IMR-90 (cell line): ENCODE measurements at places on chromosomes 3 and 15. TPM values are rescaled to one million over a fixed set of nuclear protein-coding genes. Genes with fewer than 3 reads are reported as not detected.

Gene LOXL1
- 146 and 148 TPM in 2 replicates for total RNA-seq

Gene EPHB1
- under 0.01 and 0.36 TPM in 2 replicates for total RNA-seq

Gene TIGIT
- total RNA-seq: not detected in 2 replicates

Gene ZNF80
- total RNA-seq: not detected in 2 replicates

Gene CLDN1
- total RNA-seq: 4.7 and 7.2 TPM in 2 replicates

Gene PSMA4
- total RNA-seq: 208 and 344 TPM in 2 replicates

DNA sequence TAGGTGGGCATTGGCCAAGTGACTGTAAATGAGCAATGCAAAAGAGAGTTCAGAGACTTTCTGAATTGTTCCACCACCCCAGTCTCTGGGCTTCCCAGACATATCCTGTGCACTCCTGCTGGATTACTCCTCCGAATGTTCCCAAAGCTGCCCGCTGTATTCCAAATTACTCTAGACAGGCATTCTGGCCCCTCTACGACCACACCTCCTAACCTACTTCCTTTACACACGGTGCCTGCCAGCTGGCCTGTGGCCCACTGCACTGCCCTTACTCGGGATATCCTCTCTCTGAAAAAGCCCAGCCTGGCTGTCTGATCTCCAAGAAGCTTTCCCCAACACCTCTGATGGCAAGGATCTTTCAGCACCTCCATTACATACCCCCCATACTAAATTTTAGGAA, 66.6 kb downstream of the DUT start:
- H3K4me3 ChIP-seq: no peak overlapping the region
- no peaks in the 10 kb centered on the region for H3K36me3 ChIP-seq
- no peak overlapping the region for H3K27ac ChIP-seq

GRCh38 chr3:163018664-163019063, 1522.1 kb downstream of the OTOL1 start:
- H3K27ac ChIP-seq: no peak overlapping the region
- no peaks in the 10 kb centered on the region for H3K36me3 ChIP-seq
- no peaks in the 10 kb centered on the region for H3K4me1 ChIP-seq
- no peak for DNase-seq
- H3K27me3 ChIP-seq: no peaks in the 10 kb centered on the region
- H3K4me3 ChIP-seq: no peak overlapping the region

GRCh38 chr15:40782609-40783227, 12.9 kb downstream of the C15orf62 start:
- H3K4me1 ChIP-seq: peaks cover 5% of the 10 kb centered on the region
- no peaks in the 10 kb centered on the region for H3K27me3 ChIP-seq
- peaks cover 14% of the 10 kb centered on the region for H3K36me3 ChIP-seq
- H3K27ac ChIP-seq: no peak overlapping the region

- DNase-seq: peak; percentile 61
- no peaks in the 10 kb centered on the region for H3K36me3 ChIP-seq
- peaks cover 12% of the 10 kb centered on the region for H3K4me1 ChIP-seq
- no peaks in the 10 kb centered on the region for H3K27me3 ChIP-seq
These were observed 42.3 kb downstream of the EFHB start for GRCh38 chr3:19891740-19892139.

GRCh38 chr3:52886049-52886730, 11.2 kb downstream of the STIMATE start:
- DNase-seq: no peak
- H3K4me3 ChIP-seq: no peak overlapping the region
- no peaks in the 10 kb centered on the region for H3K27me3 ChIP-seq
- no peak overlapping the region for H3K27ac ChIP-seq

- no peak overlapping the region for H3K27ac ChIP-seq
- no peaks in the 10 kb centered on the region for H3K36me3 ChIP-seq
- no peak for DNase-seq
- no peaks in the 10 kb centered on the region for H3K4me1 ChIP-seq
- H3K4me3 ChIP-seq: no peak overlapping the region
These were observed 1.5 kb downstream of the ST8SIA2 start for GRCh38 chr15:92395098-92395635.

DNA sequence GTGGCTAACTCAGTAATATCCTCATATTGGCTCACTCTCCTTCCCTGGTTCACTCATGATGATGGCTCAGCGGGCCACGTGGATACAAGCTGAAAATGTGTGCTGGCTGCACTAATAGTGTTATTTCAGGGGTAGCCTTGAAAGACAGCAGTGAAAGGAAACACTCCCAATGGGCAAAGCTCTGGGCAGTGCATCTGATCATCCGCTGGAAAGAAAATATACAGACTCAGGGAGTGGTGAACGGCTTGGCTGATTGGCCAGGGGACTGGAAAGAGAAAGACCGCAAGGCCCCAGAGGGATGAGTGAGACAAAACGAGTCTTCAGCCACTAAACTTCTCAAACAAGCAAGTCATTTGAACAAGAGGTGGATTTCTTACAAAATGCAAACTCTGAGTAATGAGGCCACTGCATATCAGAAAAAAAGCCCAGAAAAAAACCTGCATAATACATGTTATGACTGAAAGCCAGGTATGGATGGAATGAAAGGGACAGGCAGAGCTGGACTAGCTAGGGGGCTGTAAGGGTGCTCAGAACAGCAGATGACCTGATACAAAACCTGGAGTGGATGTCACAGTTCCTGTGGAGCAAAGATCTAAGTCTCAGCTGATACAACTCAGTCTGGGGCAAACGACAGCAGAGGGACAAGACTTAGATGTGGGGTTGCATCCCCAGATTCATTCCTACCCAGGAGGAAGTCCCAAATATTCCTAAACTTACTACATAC, 33.3 kb downstream of the CMTM6 start:
- H3K4me3 ChIP-seq: no peak overlapping the region
- no peak for DNase-seq
- H3K4me1 ChIP-seq: peaks cover 11% of the 10 kb centered on the region
- peaks cover 9% of the 10 kb centered on the region for H3K36me3 ChIP-seq
- H3K27ac ChIP-seq: peak overlapping the region; percentile 50; the same call in 1 of the 2 replicates

DNA sequence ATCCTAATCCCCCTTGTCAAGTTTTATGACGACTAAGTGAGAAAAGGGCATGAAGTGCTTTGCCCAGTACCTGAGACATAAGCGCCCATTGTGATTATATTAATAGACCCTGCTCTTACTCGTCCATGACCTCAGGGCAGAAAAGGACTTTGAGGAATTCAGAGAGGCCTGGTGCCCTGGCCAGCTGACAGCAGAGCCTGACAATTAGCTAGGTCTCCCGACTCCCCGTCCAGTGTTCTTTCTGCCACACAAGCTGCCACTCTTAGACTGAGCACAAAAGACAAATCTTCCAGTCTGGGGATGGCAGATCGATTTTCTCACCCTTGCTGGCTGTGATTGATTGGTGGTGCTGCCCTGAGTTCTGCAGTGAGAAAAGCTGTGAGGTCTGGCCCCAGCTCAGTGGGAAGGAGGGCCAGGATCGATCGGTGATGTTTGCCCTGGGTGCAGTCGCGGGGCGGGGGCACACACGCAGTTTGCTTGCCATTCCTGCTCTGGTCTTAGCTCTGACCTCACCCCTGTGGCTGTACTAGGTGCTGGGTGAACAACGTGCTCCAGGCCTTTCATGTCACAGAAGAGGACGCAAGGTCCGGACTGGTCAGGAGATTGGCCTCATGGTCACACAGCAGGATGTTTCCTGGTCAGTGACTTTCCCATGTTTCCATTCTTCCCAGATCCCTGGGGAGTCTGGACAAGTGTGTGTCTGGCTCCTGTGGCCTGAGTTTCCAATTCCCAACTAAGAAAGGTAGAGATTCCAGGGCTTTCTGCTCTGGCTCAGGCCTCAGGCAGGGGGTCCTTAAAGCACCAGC, 67.4 kb upstream of the TLE3 start:
- H3K36me3 ChIP-seq: no peaks in the 10 kb centered on the region
- DNase-seq: no peak
- peaks cover 2% of the 10 kb centered on the region; the same call in 1 of the 2 replicates for H3K4me1 ChIP-seq
- peaks cover 41% of the 10 kb centered on the region for H3K27me3 ChIP-seq
- H3K4me3 ChIP-seq: no peak overlapping the region

DNA sequence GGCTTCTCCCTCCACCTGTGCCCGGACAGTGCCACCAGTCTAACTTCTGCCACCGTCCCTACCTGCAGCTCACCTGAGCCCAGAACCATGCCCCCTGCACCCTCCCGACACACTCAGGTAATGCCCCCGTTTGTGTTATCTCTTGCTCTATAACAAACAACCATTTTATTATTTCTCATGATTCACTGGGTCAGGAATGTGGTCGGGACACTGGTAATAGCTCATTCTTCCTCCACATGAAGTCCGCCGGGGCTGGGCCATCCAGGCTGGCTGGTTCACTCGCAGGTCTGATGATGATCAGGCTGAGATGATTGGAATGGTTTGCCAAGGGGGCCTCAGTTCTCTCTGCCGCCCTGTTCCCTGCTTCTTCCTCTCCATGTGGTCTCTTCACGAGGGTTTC, 20.3 kb upstream of the NR2E3 start:
- H3K4me1 ChIP-seq: peaks cover 11% of the 10 kb centered on the region
- H3K4me3 ChIP-seq: no peak overlapping the region
- H3K27ac ChIP-seq: no peak overlapping the region
- no peaks in the 10 kb centered on the region for H3K27me3 ChIP-seq
- peak; percentile 41 for DNase-seq
